ENCODE measurements at places on chromosomes 1 and 21. TPM values are rescaled to one million over a fixed set of nuclear protein-coding genes. Genes with fewer than 3 reads are reported as not detected.
A peak's percentile ranks its signal among the peaks of the same experiment; 100 is the strongest.

The RGS18 gene
- not detected for total RNA-seq

The LCE2B gene
- total RNA-seq = not detected

The NUAK2 gene
- total RNA-seq = 5.6 TPM

The AGT gene
- total RNA-seq = 12.5 TPM

The CDC42BPA gene
- 35.3 TPM for total RNA-seq

GRCh38 chr1:71944006-71944405 lies 338.3 kb downstream of the NEGR1 start:
- H3K4me1 ChIP-seq = peaks cover 3% of the 10 kb centered on the region
- no peak overlapping the region for H3K27ac ChIP-seq
- no peak for DNase-seq
- no peaks in the 10 kb centered on the region for H3K27me3 ChIP-seq
- H3K36me3 ChIP-seq = no peaks in the 10 kb centered on the region

- peaks cover 46% of the 10 kb centered on the region for H3K4me1 ChIP-seq
- peak within 1 kb of the TSS; percentile 99 for H3K27ac ChIP-seq
Observed at GRCh38 chr21:15064576-15065391, at the start of gene NRIP1. Gene NRIP1 (minus strand): TSS chr21:15065000. CDS start chr21:14968192, 96,808 bp downstream.

GRCh38 chr1:84406346-84406861 lies 8.1 kb downstream of the DNASE2B start:
- no peak overlapping the region for H3K27ac ChIP-seq
- H3K4me3 ChIP-seq = no peak overlapping the region
- H3K27me3 ChIP-seq = no peaks in the 10 kb centered on the region
- H3K36me3 ChIP-seq = no peaks in the 10 kb centered on the region

DNA sequence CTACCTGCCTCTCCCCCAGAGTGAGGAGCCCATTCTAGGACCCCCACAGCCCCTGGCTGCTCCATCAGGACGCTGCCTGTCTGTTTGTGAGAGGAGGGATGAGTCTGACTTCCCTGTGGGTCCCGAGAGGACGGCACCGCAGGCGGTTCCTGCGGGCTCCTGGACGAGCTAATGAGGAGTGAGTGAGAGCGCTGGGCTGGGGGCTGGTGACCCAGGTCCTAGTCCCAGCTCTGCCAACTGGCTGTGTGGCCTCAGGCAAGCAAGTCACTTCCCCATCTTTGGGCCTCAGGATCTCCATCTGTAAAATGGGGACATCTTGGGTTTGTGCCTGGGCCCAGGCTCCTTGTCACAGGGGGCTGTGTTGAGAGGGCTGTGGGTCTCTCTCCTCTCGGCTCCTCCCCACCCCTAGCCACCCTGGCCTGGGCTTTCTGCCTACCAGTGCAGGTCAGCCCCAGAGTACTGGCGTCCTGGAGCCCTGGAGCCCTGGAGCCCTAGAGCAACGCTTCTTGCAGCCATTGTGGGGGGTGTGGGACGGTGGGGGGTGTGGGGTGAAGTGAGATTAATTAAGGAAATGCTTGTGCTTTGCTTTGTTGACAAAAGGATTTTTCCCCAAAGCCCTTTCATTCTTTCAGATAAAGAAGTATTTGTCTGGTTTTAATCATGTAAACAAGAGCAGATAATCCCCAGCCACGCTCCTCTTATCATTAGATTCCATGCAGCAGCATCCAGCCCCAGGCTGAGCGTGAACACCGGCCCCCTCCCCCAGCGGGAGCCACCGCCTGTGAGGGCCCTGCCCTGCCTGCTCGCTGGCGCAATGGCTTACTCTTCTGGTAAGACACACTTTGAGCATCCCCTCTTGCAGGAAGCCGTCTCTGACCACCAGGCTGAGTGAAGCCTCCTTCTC lies 26.8 kb downstream of the SLC1A7 start:
- H3K27me3 ChIP-seq = peaks cover 91% of the 10 kb centered on the region
- H3K36me3 ChIP-seq = no peaks in the 10 kb centered on the region
- H3K4me1 ChIP-seq = peaks cover 24% of the 10 kb centered on the region

- H3K4me1 ChIP-seq = no peaks in the 10 kb centered on the region
- peaks cover 2% of the 10 kb centered on the region for H3K36me3 ChIP-seq
- H3K4me3 ChIP-seq = no peak overlapping the region
- DNase-seq = no peak
- H3K27ac ChIP-seq = no peak overlapping the region
- H3K27me3 ChIP-seq = no peaks in the 10 kb centered on the region
Observed at GRCh38 chr1:29563571-29563970, 327.2 kb downstream of the PTPRU start.

DNA sequence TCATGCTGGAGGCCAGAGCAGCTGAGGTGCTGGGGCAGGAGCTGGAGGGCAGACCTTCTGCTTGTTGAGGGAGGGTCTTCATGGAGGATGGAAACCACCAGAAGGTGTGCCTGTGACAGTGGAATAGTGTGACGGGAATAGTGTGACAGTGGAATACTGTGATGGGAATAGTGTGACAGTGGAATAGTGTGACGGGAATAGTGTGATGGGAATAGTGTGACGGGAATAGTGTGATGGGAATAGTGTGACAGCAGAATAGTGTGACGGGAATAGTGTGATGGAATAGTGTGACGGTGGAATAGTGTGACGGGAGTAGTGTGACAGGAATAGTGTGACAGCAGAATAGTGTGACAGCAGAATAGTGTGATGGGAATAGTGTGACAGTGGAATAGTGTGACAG lies 325.1 kb downstream of the HHAT start:
- H3K27ac ChIP-seq = no peak overlapping the region
- H3K4me1 ChIP-seq = no peaks in the 10 kb centered on the region
- no peak for DNase-seq
- peaks cover 6% of the 10 kb centered on the region for H3K36me3 ChIP-seq
- no peak overlapping the region for H3K4me3 ChIP-seq
- H3K27me3 ChIP-seq = no peaks in the 10 kb centered on the region

DNA sequence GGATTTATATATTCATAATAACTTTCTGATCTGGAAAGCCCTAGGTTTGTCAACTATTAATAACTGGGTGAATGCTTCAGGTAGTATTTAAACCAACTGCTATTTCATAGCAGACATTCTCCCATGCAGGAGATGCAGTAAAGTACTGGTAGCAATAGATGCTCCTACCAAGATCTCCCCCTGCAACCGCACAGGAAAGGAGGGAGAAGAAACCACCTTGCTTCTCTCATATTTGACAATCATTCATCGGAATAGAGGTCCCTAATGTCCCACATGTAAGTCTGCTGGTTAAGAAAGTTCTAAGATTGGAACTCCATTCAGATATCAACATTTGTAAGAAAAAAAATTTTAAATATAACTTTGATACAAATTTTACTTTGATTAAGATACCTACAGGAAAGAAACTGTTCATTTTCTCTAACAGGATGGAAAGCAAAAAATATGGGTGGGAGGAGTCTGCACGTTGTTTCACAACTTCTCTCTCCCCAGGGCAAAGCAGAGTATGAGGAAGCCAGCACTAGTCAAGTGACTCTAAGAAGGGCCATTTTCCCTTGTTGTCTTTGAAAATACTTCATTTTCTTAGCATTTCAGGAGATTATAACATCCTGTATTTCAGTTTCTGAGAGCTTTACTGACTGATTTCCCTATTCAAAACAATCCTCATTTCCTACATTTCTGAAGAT lies at the start of gene PYHIN1:
Gene PYHIN1 (plus strand): TSS at position 498 of the 683 bp plus-strand sequence. CDS start 5,359 bp downstream, outside the sequence.
- H3K4me1 ChIP-seq = no peaks in the 10 kb centered on the region
- H3K27ac ChIP-seq = no peak within 1 kb of the TSS
- no peaks in the 10 kb centered on the region for H3K27me3 ChIP-seq
- H3K4me3 ChIP-seq = no peak within 1 kb of the TSS

DNA sequence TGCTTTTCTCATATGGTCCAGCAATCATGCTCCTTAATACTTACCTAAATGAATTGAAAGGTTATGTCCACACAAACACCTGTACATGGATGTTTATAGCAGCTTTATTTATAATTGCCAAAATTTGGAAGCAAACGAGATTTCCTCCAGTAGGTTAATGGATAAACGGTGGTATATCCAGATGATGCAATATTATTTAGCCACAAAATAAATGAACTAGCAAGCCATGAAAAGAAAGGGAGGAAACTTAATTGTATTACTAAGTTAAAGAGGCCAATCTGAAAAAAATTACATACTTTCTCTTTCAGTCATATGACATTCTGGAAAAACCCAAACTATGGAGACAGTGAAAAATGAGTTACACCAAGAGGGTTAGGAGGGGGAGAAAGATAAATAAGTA lies 76.3 kb upstream of the LRRC7 start:
- H3K27me3 ChIP-seq = no peaks in the 10 kb centered on the region
- H3K27ac ChIP-seq = no peak overlapping the region
- no peaks in the 10 kb centered on the region for H3K36me3 ChIP-seq
- no peak overlapping the region for H3K4me3 ChIP-seq
- DNase-seq = no peak
